ENCODE measurements at places on chromosomes 12 and 14. TPM values are rescaled to one million over a fixed set of nuclear protein-coding genes. Genes with fewer than 3 reads are reported as not detected.

DNA sequence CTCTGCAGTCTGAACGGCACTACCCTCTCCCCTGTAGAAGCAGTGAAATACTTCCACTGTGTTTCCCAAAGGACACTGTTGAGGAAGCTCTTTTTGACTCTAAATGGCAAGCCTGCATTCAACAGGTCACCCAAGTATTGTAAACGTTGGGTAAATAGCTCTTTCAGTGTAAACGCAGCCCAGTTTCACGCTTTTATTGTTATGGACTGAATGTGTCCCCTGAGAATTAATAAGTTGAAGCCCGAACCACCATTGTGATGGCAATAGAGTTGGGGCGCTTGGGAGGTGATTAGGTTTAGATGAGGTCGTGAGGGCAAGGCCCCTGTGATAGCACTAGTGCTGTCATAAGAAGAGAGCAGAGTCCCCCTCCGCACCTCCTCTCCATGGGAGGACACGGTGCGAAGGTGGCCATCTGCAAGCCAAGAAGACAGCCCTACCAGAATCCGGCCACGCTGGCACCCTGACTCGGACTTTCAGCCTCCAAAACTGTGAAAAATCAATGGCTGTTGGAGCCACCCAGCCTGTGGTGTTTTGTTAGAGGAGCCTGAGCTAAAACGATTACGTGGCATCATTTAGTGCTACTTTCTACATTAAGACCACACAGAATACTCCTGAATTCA, 1.1 kb downstream of the SERPINA10 start:
- DNase-seq = peak; percentile 35

GRCh38 chr12:43848786-43849185, 12.9 kb downstream of the TMEM117 start:
- no peak for DNase-seq

DNA sequence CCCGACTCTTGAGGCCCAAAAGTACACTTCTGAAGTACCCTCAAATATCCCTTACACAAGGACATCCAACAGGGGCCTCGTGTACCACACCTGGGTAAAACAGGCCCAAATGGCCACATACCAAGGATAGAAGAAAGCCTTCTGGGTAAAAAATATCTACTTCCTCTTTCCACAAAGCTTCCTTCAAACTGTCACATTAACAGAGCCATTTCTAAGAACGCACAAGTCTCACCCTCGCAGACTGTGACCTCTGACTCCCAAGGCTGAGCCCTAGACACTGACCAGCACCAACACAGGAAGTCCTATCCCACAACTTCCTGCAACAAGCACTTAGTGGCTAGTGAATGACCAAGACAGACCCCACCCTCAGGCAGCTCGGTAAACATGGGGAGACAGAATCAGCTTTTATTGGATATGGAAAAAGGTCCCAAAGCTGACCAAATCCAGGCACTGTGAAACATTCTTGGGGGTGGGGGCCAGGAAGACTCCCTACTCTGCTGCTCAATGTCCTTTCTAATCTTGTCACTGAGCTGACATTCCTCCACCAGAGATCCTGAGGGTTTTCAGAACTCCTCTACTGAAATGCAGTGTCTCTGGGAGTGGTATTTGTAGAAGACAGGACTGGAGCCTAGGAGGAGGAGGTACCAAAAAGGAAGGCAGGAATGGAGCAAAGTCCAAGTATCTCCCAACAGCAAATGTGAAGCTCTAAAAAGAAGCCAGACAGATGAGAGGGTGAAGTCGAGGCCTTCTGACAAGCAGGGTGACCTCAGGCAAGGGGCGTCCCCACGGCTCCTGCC, 15.9 kb downstream of the KCTD10 start:
- peak; percentile 50 for DNase-seq

- no peak for DNase-seq
Observed at GRCh38 chr12:94041850-94042249, 106.5 kb upstream of the PLXNC1 start.

DNA sequence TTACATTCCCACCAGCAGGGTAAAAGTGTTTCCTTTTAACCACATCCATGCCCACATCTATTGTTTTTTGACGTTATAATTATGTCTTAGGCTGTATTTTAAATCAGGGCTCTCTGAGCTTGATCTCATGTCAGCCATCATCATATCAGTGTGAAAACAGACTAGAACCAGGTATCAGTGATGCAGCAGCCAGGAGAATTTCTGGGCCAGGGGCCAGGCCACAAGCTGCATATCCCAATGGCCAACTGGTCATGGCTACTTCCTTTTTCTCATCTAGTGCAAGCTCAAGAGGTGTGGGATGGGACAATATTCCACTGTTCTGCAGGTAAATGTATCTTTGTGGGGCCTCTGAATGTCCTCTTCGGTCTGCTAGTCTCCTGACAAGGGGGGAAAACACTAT, 125.1 kb downstream of the CRADD start:
- no peak for DNase-seq

GRCh38 chr12:38391007-38391406, 74.4 kb downstream of the ALG10B start:
- DNase-seq = no peak

DNA sequence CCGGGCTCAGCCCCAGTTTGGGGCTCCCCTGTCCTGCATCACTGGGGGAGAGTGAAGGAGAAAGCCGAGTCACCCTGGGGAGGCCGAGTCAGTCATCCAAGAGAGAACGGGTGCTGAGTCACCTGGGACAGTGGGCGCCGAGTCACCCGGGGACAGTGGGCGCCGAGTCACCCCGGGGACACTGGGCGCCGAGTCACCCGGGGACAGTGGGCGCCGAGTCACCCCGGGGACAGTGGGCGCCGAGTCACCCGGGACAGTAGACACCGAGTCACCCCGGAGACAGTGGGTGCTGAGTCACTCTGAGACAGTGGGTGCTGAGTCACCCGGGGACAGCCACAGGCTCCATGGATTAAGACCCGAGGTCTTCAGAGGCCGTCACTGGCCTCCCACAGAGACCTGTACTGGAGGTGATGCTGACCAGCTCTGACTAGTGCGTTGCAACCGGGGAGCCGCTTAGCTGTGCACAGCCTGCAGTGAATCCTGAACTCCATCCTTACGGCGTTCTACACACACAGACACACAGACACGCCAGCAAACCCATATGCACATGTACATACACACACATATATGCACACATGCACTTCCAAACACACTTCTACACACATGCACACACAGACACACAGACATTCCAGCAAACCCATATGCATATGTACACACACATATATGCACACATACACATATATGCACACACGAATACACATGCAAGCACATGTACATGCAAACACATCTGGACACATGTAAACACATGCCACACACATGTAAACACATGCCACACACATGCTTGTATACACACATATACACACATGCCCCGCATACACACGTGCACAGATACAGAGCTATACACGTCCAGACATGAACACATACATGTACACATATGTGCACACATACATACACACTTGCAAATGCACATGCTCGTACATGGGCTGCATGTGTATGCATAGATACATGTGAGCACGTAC, 64.9 kb upstream of the GALNT9 start:
- DNase-seq = no peak

DNA sequence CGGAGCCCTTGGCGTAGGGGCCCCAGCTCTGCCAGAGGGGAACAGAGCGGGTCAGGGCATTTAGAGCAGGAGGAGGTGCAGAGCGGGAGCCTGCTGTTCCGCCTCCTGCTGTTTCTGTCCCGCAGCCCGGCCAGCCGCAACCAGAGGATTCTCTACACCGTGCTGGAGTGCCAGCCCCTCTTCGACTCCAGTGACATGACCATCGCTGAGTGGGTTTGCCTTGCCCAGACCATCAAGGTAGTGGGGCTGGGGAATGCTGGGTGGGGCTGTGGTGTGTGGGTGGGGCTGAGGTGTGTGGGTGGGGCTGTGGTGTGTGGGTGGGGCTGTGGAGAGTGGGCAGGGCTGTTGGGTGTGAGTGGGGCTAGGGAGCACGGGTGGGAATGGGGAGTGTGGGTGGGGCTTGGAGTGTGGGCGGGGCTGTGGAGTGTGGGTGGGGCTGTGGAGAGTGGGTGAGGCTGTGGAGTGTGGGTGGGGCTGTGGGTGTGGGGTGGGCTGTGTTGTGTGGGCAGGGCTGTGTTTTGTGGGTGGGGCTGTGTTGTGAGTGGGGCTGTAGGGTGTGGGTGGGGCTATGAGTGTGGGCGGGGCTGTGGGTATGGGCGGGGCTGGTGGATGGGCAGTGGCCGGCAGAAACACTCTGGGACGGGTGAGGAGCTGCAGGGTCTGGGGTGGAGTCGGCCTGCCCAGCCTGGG, 8.0 kb downstream of the ASPG start:
- DNase-seq = no peak

NFATC4 gene
- 0.04 TPM for total RNA-seq

OR10G2 gene
- not detected for total RNA-seq

PNMA1 gene
- total RNA-seq = 8.3 TPM

Measured in HepG2 (cell line).